ENCODE measurements at places on chromosomes 16 and 17. TPM values are rescaled to one million over a fixed set of nuclear protein-coding genes. Genes with fewer than 3 reads are reported as not detected.
A peak's percentile ranks its signal among the peaks of the same experiment; 100 is the strongest.

The IL34 gene
- total RNA-seq = not detected

The DPEP3 gene
- 0.44 TPM for total RNA-seq

The RILP gene
- total RNA-seq = 1.5 TPM

The DPEP1 gene
- total RNA-seq = not detected

The SLC13A2 gene
- not detected for total RNA-seq

The TMEM97 gene
- total RNA-seq = 4.1 TPM

The PMM2 gene
- 33.9 TPM for total RNA-seq

- peaks cover 15% of the 10 kb centered on the region for H3K36me3 ChIP-seq
- H3K27ac ChIP-seq = no peak overlapping the region
- no peaks in the 10 kb centered on the region for H3K27me3 ChIP-seq
- no peak for DNase-seq
- peaks cover 57% of the 10 kb centered on the region for H3K4me1 ChIP-seq
- H3K4me3 ChIP-seq = no peak overlapping the region
These were observed 277.8 kb downstream of the SEC14L1 start for GRCh38 chr17:77418609-77419008.

- H3K27me3 ChIP-seq = no peaks in the 10 kb centered on the region
- no peaks in the 10 kb centered on the region for H3K4me1 ChIP-seq
- H3K4me3 ChIP-seq = no peak overlapping the region
- DNase-seq = no peak
- no peak overlapping the region for H3K27ac ChIP-seq
These were observed 18.2 kb downstream of the DDX42 start for GRCh38 chr17:63792055-63792729.

GRCh38 chr16:50309527-50310307 is 43.4 kb downstream of the ADCY7 start:
- no peak for DNase-seq
- H3K36me3 ChIP-seq = peaks cover 85% of the 10 kb centered on the region
- H3K4me1 ChIP-seq = peaks cover 9% of the 10 kb centered on the region
- no peaks in the 10 kb centered on the region for H3K27me3 ChIP-seq
- no peak overlapping the region for H3K4me3 ChIP-seq
- H3K27ac ChIP-seq = peak overlapping the region; percentile 33

DNA sequence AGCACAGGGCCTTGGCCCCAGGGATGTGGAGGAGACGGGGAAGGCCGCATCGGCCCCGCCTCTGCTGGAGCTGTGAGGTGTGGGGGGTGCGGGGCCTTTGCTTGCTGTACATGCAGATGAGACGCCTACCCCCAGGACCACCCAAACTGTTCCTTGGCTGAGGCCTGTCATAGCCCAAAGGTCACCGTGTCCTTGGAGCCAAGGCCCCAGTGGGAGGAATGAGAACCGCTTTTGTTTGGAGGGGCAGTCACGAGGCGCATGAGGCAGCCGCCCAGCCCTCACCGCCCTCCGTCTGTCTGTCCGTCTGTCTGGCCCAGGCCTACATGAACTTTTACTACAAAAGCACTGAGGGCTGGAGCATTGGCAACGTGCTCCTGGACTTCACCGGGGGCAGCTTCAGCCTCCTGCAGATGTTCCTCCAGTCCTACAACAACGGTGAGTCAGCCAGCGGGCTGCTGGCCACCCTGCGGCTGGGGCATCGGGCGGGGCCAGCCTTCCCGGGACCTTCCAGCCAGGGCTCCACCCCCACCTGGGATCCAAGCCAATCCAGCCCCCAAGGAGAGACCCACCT is 8.8 kb downstream of the TAX1BP3 start:
- no peak for DNase-seq
- no peaks in the 10 kb centered on the region for H3K36me3 ChIP-seq
- no peaks in the 10 kb centered on the region for H3K4me1 ChIP-seq
- H3K4me3 ChIP-seq = no peak overlapping the region
- H3K27ac ChIP-seq = no peak overlapping the region
- no peaks in the 10 kb centered on the region for H3K27me3 ChIP-seq

DNA sequence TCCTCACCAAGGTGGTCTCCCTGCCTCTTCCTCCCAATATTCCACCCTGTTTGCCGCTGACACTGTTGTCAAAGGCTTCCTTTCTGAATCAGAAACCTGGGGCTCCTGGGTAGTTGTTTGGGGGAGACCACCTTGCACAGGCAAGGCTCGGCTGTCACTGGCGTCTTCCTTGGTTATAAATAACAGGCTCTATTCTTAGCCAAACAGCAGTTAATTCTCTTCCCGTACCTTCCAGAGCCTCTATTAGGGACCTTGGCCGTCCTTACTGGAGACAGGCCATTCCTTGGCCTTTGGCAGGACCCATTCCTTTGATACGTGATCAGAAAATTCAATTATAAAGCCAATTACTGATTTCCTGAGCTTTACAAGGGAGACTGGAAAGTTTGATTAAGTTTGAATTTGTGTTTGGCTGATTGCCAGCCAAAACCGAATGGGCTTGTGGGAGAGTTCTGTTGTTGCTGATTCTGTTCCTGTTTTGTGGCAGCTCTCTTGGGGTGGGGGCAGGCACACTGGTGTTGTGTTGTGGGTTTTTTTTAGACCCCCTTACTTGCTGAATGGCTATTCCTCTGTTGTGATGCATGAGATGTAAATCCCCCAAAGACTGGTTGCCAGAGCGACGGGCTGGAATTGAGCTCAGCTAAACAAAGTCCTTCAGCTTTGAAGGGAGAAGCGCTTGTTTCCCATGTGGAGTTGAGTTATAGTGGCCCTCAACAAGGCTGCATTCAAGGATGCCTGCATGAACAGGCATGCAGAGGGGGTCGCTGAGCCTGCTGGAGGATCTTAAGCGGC is 104.6 kb downstream of the GNAO1 start:
- no peaks in the 10 kb centered on the region for H3K27me3 ChIP-seq
- no peaks in the 10 kb centered on the region for H3K4me1 ChIP-seq
- no peak for DNase-seq
- no peak overlapping the region for H3K27ac ChIP-seq
- H3K4me3 ChIP-seq = no peak overlapping the region

DNA sequence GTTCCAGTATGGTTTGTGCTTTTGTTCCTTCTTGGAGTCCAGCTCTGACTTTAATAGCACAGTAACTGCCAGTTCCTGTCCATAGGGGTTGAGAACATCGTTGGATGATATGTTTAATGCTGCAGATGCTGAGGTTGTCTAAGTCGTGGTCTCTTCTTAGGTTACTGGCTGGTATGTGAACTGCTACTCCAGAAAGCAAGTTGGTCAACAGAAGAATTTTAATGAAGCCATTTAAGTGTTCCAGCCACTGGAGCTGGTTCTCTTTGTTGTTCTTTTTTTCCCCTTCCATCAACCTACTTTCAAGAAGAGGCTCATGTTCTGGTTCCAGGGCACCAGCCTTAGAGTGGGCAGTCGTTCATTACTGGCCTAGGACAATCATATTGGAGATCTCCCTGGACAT is 140.3 kb upstream of the TBX2 start:
- no peaks in the 10 kb centered on the region for H3K27me3 ChIP-seq
- no peaks in the 10 kb centered on the region for H3K36me3 ChIP-seq
- no peak for DNase-seq
- no peak overlapping the region for H3K4me3 ChIP-seq
- no peak overlapping the region for H3K27ac ChIP-seq

DNA sequence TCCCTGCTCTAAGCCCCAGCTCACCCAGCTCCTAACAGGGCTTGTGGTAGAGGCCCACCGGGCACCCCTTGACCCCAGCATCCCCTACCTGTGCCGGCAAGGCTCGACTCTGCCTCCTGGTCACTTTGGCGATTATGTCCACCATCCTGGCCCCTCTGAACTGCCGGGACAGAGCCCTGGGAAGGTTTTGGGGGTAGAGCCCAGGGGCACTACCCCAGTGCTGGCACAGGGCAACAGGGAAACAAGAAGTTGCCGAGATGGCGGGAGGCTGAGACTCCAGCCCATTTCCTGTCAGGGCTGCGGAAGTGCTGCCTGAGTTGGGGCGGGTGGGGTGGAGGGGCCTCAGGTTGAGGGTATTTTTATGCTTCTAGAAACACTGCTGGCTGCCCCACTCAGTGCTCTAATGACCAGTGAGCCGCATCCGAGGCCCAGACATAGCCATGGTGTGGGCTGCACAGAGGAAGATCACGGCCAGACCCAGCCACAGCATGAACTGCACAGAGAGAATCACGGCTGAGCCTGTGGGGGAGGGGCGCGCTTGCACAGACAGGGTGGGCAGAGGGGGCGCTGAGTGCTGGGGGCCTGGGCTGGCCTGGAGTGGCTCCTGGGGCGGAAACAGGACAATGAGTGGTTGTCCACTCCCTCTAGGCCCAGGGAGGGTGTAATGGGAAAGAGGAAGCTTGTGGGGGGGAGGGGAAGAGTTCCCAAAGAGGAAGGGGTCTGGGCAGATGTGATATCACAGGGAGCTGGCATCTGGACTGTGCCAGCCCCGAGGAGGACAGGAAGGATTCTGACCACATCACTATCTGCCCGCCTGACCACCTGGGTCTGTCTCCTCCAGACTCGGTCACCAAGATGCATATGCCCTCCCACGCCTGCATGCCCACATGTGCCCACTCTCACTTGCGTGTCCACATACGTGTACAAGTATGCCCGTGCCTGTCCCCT is 22.3 kb downstream of the ARHGAP27 start:
- H3K27ac ChIP-seq = peak overlapping the region; percentile 79
- H3K27me3 ChIP-seq = no peaks in the 10 kb centered on the region
- H3K36me3 ChIP-seq = peaks cover 12% of the 10 kb centered on the region
- peaks cover 50% of the 10 kb centered on the region for H3K4me1 ChIP-seq
- DNase-seq = peak; percentile 61
- H3K4me3 ChIP-seq = peak overlapping the region; percentile 87

DNA sequence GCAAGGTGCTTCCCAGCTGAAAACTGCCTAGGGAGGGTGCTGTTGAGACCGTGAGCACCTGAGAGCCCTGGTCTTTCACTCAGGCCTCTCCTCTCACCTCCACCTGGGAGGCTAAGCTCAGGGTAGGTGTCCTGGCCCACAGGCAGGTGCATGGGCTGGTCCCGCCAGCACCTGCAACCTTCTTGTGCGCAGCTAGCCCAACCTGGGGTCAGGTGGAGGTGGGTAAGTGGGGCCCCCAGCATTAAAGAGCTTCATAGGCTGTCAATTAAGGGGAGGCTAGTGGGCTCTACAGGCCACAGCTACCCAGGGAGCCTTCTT is 8.7 kb downstream of the ADCY7 start:
- H3K27ac ChIP-seq = peak overlapping the region; percentile 88
- H3K36me3 ChIP-seq = no peaks in the 10 kb centered on the region
- H3K27me3 ChIP-seq = no peaks in the 10 kb centered on the region
- peaks cover 99% of the 10 kb centered on the region for H3K4me1 ChIP-seq
- DNase-seq = no peak

DNA sequence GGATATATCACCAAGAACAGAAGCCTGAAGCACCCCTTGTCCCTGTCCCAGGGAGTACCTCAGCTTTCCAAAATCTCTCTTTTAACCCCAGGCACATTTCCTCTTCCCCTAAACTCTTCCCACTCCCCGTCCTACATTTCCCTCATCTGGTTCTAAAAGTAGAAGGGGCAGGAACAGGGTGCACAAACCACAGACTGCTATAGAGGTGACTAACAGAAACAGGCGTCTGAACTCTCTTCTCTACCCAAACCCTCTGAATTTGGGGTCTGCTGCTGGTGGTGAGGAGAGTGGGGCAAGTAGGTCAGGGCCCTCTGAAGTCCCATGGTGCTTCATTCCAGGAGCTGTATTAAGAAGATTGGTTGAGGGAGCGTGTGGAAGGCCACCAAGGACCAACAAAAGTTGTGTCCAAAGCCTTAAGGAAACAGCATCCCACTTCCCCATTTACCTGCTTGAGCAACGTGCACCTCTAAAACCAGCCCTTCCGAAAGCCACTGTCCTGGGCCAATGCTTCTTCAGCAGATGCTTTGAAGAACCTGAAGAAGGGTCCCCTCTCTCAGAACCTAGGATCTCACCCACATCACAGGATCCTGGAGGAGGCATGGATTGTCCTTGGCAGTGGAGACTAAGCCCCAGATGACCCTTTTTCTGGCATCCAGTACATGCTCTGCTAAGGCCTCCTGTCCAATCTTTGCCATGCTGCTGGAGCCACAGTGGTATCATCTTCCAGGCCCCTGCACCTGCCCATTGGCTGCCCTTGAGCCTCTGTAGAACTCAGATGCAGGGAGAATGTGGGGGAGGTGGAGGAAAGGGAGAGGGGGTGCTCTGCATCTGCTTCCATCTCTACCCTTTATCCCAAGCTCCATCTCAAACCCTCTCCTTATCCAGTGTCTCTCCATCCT is 5.7 kb upstream of the NR1D1 start:
- no peaks in the 10 kb centered on the region for H3K36me3 ChIP-seq
- peak overlapping the region; percentile 96 for H3K27ac ChIP-seq
- peak overlapping the region; percentile 37 for H3K4me3 ChIP-seq
- H3K4me1 ChIP-seq = peaks cover 94% of the 10 kb centered on the region

- H3K36me3 ChIP-seq = peaks cover 4% of the 10 kb centered on the region
- H3K4me3 ChIP-seq = no peak overlapping the region
- no peaks in the 10 kb centered on the region for H3K27me3 ChIP-seq
- H3K4me1 ChIP-seq = peaks cover 5% of the 10 kb centered on the region
These were observed 166.1 kb downstream of the PRKCA start for GRCh38 chr17:66468241-66469087.

GRCh38 chr17:83056583-83057396 is 22.6 kb upstream of the METRNL start:
- no peak overlapping the region for H3K27ac ChIP-seq
- peaks cover 16% of the 10 kb centered on the region for H3K4me1 ChIP-seq
- no peaks in the 10 kb centered on the region for H3K36me3 ChIP-seq
- DNase-seq = no peak
- no peaks in the 10 kb centered on the region for H3K27me3 ChIP-seq

DNA sequence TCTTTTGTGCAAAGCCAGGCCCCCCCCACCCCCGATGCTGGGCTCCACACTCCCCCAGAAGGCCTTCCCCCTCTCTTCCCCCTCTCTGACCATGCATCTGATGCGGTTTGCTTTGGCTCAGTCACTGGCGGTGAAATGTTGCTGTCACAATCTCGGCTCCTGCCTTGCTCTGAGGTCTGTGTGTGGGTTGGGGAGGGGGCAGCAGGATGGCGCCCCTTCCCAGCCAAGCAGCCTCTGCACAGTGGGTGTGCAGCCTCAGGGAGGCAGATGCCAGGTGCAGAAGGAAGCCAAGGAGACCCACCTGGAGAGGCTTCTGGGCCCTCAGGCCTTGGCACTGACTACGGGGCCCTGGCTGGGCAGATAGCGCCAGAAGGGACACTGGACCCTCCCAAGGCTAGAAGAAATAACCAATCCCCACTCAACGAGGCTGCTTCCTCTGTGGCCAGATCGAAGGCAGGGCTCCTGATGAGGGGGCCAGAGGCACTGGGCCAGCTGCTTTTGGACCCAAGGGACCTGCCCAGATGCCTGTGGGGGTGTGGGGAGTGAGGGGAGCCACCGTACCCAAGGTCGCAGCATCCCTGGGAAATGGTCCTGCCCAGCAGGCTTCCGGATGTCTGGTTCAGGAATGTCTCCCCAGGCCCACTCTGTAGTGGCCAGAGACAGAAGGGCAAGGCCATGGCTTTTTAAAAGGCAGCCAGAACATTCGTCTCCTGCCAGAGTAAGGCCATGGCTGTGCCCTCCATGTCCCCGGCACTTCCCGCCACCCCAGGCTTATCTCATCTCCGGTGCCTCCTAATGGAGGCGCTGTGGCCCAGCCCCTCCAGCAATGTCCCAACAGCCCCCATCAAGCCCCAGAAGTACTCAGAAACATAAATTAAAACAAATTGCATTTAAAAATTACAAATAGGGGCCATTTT is 43.4 kb upstream of the SLC38A10 start:
- no peaks in the 10 kb centered on the region for H3K36me3 ChIP-seq
- no peak for DNase-seq
- peaks cover 11% of the 10 kb centered on the region for H3K27me3 ChIP-seq
